ENCODE measurements at places on chromosomes 5 and 9. TPM values are rescaled to one million over a fixed set of nuclear protein-coding genes. Genes with fewer than 3 reads are reported as not detected.
A peak's percentile ranks its signal among the peaks of the same experiment; 100 is the strongest.

GRCh38 chr5:6780802-6781391 is 67.7 kb downstream of the TENT4A start:
- DNase-seq: no peak

DNA sequence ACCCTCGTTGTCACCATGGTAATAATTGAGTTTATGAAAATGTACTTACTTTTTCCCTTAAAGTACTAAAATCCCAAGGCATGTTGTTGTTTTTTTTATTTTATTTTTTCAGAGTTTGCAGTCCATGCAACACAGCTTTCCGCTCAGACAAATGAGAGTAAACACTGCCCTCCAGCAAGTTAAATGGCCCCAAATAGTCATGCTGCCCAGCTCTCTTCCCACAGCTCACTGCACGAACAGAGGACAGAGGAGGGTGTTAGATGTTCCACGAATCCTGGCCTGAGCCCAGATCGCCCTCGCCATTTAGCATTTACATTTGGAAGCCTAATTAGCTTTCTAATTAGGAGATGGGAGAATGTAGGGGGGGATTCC is 1.9 kb downstream of the NIM1K start:
- DNase-seq: no peak

- peak; percentile 23 for DNase-seq
Measured at GRCh38 chr5:150410524-150411244, 2.0 kb downstream of the CD74 start.

GRCh38 chr9:127569886-127570401 is 42.1 kb upstream of the STXBP1 start:
- no peak for DNase-seq

DNA sequence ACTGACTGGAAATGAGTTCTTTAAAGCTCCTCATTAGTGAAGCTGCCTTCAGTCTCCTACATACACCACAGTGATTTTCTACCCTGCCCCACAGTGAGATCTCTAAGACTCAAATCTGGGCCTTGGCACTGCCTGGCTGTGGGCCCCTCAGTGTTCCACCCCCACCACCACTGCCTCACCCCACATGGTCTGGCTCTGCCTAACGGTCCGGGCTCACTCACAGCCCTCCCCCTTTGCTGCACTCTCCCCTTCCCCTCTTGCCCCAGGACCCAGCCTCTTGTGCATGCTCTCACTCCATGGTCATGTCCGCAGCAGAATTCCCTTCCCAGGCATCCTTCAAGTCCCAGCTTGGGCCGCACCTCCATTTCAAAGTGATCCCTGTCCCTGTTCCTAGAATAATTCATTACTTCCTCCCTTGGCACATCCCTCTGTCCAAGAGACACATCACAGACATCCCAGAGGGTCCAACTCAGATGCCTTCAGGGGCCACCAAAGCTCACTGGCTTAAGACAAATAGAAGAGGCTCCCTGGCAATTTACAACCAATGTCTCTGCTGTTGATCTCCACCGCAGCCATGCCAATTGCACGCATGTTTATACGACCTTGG is 56.7 kb downstream of the HRH2 start:
- no peak for DNase-seq

DNA sequence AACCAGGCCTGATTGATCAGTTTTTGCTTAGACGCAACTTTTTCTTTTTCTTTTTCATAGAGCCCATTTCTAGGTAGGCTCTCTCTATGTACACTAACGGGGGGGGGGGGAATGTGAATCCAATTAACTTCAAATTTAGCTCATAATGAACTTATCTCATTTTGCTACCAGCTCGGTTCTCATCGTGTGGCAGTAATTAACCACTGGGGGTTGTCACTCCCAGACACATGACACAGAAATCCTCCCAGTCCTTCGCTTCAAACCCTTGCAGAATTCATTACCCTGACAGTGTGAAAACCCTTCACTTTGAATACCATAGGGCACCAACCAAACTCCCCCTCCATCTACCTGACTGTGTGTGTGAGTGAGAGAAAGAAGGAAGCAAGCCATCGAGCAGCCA is 144.2 kb downstream of the PAX5 start:
- DNase-seq: no peak

DNA sequence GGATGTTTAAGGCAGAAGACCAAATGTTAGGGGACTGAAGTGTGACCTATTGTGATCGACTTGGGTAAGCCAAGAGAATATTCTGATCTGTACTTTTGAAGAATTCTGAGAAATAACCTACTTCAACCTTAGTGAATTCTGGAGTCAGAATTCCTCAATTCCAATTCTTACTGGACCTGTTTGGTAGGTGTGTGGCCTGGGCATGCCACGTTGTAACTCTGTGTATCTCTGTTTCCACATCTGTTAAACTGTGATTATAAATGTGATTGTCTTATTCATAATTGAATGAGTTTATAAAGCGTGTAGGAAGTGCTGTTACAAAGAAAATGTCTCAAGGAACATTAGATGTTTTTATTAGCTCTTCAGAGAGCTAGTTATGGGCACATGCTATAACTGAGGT is 64.5 kb downstream of the TUSC1 start:
- DNase-seq: no peak

GRCh38 chr5:74392711-74393351 is 247.7 kb downstream of the ENC1 start:
- no peak for DNase-seq

DNA sequence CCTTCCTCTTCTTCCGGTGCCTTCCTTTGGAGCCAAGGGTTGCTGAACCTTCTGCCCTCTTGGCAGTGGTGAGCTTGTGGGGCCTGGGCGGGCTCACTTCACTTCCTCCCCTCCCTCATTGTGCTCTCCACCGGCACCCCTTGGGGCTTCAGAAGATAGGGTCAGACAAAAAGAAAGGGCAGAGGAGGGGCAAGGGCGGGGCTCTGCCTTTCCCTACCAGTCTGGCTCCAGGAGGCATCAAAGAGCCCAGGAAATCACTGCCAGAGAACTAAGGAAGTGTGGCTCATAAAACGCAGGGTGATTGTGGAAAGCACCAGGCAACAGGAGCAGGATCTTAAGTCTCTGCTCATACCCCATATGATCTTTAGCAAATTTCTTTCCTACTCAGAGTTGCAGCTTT is 34.8 kb downstream of the ACOT12 start:
- no peak for DNase-seq

DNA sequence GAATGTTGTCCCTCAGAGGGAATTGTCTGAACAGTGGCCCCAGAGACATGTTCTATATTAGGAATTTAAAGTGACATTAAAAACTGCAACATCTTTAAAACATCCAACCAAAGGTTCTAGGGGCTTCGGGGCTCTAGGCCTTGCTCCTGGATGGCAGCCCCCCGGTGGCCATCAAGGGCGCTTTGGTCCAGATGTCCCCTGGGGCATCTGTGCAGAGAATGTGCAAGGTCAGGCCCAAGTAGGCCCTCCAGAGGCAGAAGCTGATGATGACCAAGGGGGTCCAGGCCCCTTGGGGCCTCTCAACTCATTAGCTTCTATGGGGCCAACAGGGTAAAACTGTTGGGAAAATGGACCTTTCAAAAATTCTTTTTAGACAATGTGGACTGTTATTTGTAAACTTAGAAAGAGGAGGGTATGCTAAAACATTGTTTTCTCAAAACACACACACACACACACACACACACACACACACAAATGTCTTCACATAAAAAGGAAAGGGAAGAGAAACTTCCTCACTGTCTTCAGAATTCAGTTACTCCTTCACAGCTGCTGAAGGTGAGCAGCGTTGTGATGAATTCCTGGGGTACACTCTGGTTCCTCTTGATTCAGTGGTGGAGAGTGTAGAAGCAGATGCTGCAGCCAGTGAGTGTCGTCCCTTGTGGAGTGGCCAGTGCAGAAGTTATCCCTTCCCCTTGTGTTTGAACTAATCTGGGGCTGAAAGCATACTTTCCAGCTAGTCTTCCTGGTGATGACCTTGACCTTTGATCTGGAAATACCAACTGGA is 125.2 kb downstream of the WDR41 start:
- DNase-seq: no peak

DNA sequence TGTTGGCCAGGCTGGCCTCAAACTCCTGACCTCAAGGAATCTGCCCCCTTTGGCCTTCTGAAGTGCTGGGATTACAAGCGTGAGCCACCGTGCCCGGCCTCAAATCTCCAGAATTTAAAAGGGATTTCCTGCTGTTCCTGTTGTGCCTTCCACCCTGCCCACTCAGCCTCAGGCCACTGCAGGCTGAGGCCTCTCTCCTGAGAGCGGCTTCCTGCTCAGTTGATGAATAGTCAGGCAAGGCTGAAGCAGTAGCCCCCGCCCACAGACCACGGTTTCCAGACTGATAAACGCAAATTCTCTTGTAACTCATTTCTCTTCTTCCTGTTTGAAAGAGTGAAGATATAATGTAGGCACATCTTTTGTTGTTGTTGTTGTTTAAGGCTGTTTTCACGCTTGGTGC is 127.0 kb upstream of the PLCXD3 start:
- DNase-seq: peak; percentile 2

Gene PCDHB15
- polyA plus RNA-seq: 0.02 TPM

Gene HAPLN1
- not detected for polyA plus RNA-seq

DNA sequence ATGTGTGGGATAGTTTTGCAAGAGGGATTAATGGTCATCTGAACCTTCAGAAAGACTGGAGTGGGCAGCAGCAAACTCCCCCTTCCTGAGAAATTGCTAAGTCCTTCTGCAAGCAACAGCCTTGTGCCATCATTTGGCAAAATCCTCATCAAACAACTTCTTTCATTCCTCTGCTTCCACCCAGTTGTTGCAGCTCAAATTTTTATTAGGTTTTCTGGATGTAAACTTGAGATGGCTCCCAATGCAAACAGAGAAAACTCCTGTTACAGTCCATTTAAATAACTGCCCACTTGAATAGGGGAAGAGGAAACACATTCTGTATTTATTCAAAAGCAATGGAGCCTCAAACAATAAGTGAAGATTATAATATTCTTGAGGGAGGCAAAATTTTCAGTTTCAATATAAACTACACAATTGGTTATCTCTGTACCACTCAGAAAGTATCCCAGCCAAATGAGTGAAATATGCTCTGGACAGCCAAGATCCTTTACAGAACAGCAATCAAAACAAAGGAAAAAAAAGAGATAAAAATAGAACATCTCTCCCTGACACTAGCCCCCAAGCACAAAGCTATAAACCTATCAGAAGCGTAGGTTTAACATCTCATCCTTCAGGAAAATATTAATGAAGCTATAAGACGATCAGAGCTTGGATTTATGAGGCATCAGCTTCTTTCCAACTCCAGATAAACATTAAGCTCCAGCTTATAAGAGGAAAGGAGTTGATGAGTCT is 17.3 kb upstream of the DAP start:
- DNase-seq: no peak

GRCh38 chr5:150780187-150780692 is 1.7 kb downstream of the SMIM3 start:
- DNase-seq: no peak

DNA sequence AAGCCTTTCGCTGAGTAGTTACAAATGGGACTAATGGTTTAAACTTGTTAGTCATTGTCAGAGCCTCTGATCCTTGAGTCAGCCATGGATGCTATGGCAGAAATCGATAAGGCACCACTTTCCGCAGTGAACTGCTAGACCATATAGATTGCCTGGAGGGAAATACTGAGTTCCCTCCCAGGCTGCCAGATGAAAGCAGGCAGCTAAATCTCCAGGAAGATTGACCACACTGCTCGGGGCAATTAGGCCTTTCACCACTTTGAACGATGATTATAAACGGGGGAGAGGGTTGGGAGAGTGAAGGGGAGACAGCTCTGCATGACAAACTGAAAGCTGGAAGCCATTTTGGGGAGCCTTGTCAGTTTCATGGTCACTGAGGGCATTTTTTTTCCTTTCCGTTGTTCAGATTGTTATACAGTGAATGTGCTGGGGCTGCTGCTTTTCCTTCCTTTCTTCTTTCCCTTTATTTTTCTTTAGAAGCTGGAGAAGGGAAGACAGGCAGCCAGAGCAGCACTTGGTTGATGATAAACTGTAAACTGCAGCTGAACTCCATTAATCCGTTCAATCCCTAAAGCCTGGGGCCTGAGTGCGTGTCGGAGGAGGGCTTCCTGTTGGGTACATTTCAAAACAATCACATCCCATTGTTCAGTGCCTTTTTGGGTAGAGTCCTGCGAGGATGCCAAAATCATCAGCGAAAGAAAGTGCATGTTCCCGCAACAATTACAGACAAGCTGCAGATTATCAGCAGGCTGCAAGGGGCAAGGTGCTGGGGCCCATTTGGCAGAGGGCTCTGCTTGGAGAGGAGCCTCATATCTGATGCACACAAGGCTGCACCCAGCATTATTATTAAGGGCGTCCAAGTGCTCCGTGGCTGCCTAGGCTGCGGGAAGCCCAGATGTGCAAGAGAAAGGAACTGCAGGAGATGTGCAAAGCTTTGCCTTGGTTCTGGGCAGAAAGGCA is 308.4 kb downstream of the PSAT1 start:
- no peak for DNase-seq

Gene HK3
- polyA plus RNA-seq: not detected

- DNase-seq: no peak
Measured at GRCh38 chr9:73919712-73920111, 577.4 kb upstream of the RORB start.

Gene DIRAS2
- polyA plus RNA-seq: not detected

Gene PDLIM4
- polyA plus RNA-seq: 190 TPM

DNA sequence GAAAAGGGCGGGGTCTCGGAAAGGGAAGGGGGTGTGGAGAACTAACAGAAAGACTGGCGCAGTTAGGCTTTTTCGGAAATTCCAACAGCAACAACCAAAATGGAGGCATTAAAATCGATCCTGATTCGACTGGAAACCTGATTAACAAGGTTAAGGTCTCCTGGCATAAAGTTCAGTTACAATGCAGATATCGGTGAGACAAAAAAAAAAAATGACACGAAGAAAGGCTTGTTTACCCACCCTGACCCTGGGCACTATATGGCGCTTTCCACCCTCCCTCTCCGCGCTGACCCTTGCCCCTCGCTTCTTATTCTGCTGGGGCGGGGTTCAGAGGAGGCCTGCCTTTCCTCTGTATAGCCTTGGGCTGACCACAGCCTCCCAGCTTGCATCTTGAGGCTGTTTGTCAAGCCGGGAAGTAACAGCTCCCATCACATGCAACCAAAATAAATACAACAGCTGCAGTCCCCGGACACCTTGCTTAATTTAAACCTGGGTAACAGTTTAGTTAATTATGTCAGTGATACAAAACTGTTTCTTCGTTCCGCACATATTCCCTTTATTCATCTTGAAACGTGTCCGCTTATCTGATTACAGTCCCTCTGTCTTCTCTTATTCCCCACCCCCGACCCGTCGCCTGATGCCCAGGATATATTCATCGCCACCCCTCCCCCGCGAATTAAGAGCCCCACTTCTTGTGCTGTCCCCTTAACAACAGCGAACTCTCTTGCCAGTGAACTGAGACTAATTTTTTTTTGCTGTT is 795 bp upstream of the PJA2 start:
- DNase-seq: peak; percentile 41

Gene SYK
- polyA plus RNA-seq: 2.8 TPM

- DNase-seq: no peak
Measured at GRCh38 chr5:91352831-91353695, 30.1 kb downstream of the ARRDC3 start.

Measured in foreskin keratinocyte (primary cell).